ENCODE measurements at places on chromosomes 7 and 10.

GRCh38 chr7:55469271-55469681 is 103.0 kb downstream of the VOPP1 start:
- DNase-seq: no peak

DNA sequence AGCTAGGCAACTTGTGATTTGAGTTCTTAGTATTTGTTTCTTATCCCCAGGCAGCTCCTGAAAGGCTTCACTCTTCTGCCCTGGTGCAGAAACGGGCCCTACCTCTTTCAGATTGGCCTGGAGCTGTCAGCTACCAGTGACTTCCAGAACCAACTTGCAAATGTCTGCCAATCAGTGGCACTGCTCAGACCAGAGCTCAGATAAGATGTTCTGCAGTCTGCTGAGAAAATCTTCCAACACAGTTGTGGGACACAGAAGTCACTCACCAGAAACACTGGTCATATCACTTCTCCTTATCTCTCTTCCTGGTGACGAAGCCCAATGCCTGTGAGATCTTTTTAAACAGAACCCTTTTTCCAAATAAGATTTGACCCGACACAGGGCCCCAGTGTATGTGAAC is 81.9 kb upstream of the DUSP5 start:
- DNase-seq: no peak

DNA sequence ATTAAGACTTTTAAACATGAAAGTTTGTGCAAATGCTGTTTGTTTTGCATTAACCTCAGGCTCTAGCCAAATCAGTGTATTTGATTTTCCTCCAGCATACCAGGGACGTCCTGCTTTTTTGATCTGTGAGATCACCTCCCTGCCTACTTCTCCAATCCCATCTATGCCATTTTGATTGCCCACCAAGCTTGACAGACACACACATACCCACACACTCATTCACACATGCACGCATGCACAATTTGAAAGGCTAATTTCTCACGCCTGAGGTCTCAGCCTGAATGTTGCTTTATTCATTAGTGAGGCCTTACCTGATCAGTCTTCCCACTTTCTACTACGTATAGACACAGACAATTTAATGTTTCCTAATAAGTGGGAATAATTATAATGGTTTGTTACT is 53.5 kb downstream of the CDK13 start:
- no peak for DNase-seq

- no peak for DNase-seq
These were observed 57.5 kb upstream of the MEOX2 start for GRCh38 chr7:15743926-15744480.

- no peak for DNase-seq
These were observed 735.3 kb downstream of the SUGCT start for GRCh38 chr7:40870108-40870507.

GRCh38 chr10:114576132-114576487 is 82.0 kb downstream of the ABLIM1 start:
- DNase-seq: no peak

- peak; percentile 83 for DNase-seq
These were observed 78.3 kb upstream of the NRP1 start for GRCh38 chr10:33412653-33413361.

GRCh38 chr7:11346302-11346701 is 372.6 kb downstream of the PHF14 start:
- no peak for DNase-seq

- DNase-seq: no peak
These were observed 104.4 kb downstream of the STRA8 start for GRCh38 chr7:135337977-135338550.

GRCh38 chr7:50220273-50220672 is 84.2 kb upstream of the IKZF1 start:
- no peak for DNase-seq

DNA sequence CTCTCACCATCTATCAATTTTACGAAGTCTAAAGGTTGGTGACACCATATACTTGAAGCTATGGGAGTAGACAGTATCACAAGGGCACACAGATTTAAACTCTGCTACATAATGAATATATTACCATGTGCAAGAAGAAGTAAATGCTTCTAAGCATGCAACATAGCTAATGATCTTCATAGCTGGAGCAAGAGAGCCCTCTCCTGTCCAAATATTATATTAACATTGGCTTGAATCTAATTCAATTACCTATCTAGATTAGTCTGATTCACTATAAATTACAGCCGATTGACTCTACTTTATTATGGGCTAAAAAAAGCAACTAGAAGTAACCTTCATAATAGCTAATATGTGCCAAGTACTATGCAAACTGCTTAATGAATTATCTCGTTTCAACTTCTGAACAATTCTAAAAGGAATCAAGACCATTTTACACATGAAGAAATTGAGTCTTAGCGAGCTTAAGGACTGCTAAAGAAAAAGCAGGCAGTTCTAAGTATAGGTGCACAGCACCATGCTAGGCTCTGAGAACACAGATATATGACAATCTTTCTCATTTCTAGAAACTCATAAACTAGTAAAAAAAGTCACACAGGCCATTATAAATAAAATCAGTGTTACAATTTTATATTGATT is 21.9 kb downstream of the FRA10AC1 start:
- peak; percentile 63 for DNase-seq

Data from RKO (cell line).